ENCODE measurements at places on chromosomes 1 and 21.

GRCh38 chr1:150259758-150260669 is 2.4 kb downstream of the CA14 start:
- peak; percentile 49 for DNase-seq

- DNase-seq, result peak; percentile 85
Measured at GRCh38 chr1:68231627-68232288, 565 bp downstream of the WLS start.

GRCh38 chr1:183632114-183632513 is 3.5 kb downstream of the ARPC5 start:
- no peak for DNase-seq

DNA sequence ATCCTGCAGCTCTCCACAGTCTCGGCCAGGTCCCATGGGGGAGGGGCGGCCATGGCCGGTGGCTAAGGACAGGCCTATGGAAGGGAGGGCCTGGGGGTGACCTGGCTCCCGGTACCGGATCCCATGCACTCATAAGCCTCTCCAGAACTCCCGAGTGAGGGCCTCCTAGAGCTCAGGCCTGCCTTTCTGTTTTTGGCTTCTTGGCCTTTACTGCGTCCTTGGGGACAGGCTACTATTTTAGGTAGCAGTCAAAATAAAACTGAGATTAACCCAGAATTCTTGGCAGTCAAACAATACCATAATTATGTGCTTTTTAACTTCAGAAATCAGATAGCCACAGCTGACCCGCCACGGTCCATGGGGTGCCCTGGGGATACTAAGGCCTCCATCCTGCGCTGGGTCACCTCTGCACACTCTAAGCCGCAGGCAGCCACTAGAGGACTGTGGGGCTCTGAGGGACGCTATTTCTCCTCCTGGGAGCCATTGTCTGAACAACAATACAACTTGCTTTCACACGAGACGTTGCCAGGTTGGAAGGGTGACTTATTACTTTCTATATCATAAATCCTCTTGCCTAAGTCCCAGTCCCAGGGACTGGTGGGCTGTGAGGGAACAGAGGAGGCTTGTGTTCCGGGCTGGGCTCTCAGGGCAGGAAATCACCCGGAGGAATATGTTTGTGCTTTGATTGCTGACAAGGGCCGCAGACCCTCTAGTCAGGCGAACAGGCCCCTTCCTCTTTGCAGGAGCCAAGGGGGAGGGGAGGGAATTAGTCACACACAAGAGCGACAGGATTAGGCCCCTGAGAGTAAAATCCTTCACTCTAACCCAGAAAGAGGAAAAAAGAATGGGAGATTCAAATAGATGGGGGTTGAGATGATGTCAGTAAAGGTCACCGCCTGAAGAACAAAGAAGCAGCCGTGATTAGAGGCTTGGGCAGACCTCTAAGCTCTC is 40.7 kb upstream of the BCAR3 start:
- peak; percentile 59 for DNase-seq

- DNase-seq, result peak; percentile 4
Measured at GRCh38 chr1:175373786-175374623, 181.4 kb upstream of the KIAA0040 start.

- no peak for DNase-seq
Measured at GRCh38 chr1:91273875-91274274, 130.8 kb downstream of the HFM1 start.

GRCh38 chr1:202323731-202324130 is 18.0 kb downstream of the UBE2T start:
- no peak for DNase-seq

DNA sequence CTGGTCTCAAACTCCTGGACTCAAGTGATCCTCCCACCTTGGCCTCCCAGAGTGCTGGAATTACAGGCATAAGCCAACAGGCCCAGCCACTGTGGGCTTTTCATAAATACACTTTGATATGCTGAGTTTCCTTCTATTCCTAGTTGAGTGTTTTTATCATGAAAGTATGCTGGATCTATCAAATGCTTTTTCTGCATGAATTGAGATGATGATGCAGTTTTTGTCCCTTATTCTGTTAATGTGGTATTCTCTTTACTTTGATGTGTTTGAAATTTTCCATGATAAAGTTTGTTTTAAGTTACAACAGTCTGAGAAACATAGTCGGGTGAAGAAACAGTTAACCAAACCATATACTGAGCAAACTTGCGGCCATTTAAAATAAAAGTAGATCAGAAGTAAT is 24.1 kb downstream of the RNF115 start:
- DNase-seq, result no peak

- DNase-seq, result peak; percentile 91
Measured at GRCh38 chr1:225449261-225449660, 21.4 kb upstream of the LBR start.
